ENCODE measurements at places on chromosomes 4 and X.
A peak's percentile ranks its signal among the peaks of the same experiment; 100 is the strongest.

DNA sequence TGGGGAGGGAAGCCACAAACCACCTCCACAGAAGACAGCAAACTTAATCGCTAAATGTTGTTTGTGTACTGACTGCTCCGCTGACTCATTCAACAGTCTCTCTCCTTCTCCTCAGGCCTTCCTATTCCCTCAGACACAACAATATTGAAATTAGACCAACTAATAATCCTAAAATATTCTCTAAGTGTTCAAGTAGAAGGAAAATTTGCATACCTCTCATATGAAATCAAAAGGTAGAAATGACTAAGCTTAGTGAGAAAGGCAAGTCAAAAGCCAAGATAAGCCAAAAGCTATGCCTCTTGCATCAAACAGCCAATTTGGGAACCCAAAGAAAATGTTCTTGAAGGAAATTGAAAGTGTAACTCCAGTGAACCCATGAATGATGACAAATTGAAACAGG, 75.7 kb upstream of the ARHGAP24 start:
- DNase-seq: no peak

DNA sequence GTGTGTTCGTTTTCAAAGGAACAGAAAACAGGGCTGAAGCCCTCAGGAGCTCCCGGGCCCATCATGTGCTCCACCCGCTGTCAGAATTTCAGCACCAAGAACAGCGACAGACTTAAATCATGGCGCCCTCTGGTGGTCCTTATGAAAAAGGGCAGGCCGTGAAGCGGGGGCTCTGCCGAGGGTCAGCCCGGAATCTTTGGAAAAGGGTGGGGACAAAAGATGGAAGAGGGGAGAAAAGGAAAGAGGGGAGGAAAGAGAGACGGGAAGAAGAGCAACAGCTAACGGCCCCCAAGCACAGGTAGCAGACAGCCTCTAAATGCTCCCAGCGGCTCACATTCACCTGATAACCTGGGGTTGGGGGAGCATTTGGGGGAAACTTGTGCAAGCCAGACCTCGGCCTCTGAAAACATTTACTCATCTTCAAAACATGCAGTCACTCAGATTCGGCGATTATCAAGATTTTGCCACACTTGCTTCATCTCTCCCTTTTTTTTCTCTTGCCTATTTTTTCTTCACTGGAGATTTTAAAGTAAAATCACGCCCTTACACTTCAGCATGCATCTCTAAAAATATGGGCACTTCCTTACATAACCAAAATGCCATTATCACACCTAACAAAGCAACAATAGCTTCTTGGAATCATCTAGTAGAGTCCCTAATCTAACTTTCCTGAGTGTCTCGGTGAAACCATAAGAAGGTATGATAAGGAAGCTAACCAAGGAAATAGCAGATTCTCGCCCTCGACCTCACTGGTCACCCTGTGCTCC, 28.1 kb upstream of the MAN2B2 start:
- DNase-seq: peak; percentile 63

DNA sequence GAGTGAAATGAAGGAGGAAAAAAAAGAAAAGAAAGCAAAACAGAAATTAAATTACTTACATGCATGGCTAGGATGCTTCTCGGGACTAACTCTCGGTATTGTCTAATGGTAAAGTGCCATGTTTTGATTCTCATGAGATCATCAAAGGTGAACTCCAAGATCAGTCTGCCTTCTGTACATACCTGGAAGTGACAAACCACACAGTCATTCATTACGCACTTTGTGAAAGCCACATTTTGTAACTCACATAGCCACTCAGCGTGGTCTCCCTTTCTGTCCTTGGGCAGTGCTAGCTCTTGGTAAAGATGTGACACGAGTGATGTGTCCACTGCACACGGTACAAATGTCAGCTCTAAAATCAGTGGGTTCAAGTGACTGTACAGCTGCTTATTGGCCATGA, 309.8 kb downstream of the LDB2 start:
- DNase-seq: no peak

DNA sequence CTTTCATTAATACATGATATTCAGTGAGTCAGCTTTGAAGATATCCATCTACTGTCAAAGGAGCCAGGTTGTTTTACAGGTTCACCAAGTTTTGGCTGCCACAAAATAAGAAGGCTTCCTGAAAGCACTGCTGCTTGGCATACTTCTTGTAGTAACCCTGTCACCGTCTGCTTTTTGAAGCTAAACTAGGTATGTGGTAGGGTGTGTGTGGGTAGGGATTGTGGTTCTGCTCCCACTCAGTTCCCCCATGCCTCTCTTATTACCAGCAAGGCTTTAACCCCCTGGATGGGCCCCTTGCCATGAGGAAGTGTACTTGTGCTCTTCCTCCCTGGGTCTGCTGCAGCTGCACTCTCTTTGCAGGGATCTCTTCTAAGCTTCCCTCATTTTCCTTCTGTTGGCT, 191.2 kb downstream of the BANK1 start:
- DNase-seq: no peak

GRCh38 chrX:136215559-136215958, 35.6 kb downstream of the MAP7D3 start:
- DNase-seq: no peak

GRCh38 chrX:7028246-7028645, 119.3 kb upstream of the STS start:
- no peak for DNase-seq

- DNase-seq: no peak
These were observed 70.2 kb upstream of the MAGEB2 start for GRCh38 chrX:30144971-30145731.

DNA sequence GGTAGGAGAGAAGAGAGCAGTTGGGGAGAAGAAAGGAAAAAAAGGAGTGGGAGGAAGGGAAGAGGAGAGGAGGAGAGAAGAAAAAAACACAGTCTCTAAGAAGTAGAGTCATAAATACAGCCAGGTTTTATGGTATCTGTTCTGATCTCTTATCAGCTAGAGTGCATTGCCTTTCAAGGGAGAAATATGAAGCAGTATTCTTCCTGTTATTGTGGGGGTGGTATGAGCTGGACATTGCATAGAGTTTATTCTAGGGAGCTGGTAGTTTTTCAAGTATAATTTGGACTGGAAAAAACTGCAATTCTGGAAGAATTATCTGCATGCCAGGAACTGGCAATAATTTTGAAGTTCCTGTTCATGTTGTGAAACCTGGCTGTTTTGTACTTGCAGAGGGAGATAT, 54.9 kb upstream of the TAB3 start:
- DNase-seq: no peak

DNA sequence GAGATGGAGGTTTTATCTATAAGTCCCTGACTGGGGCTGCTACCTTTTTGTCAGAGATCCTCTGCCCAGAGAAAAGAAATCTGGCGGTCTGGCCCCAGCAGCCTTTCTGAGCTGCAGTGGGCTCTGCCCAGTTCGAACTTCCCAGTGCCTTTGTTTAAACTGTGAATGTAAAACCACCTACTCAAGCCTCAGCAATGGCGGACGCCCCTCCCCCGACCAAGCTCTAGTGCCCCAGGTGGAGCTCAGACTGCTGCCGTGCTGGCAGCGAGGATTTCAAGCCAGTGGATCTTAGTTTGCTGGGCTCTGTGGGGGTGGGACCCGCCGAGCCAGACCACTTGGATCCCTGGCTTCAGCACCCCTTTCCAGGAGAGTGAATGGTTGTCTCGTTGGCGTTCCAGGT, 121.8 kb downstream of the TSPAN5 start:
- DNase-seq: no peak

DNA sequence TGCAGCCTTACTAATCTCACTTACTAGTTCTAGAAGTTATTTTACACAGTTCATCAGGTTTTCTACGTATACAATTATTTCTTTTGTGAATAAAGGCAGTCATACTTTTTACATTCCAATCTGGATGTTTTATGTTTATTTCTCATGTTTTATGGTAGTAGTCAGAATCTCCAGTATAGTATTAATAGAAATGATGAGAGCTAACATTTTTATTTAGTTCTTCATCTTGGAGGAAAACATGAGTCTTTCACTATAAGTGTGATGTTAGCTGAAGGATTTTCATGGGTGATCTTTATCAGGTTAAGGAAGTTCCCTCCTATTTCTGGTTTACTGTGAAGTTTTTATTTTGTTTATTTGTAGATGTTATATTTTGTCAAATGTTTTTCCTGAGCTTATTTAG, 256.1 kb upstream of the GIMD1 start:
- no peak for DNase-seq

GRCh38 chr4:69759189-69759604, 1.2 kb downstream of the SULT1B1 start:
- no peak for DNase-seq

GRCh38 chr4:183468210-183469095, 24.0 kb downstream of the CDKN2AIP start:
- DNase-seq: no peak

DNA sequence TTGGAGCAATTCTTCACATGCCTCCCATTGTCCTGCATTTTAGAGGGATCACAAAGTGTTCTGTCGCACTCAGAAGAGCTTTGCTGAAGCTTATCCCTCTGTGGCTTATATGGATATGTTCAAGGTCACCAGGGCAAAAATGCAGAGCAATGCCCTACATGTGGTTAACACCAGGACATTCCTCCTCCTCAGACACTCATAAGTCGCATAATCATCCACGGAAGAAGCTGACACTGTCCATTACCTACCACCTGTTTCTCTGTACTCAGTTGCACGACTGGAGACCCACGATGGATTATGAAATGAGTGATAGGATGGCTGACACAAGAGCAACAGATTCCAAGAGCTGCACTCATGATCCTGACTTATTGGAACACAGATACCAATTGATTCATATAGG, 68.7 kb upstream of the PRDX4 start:
- DNase-seq: no peak

DNA sequence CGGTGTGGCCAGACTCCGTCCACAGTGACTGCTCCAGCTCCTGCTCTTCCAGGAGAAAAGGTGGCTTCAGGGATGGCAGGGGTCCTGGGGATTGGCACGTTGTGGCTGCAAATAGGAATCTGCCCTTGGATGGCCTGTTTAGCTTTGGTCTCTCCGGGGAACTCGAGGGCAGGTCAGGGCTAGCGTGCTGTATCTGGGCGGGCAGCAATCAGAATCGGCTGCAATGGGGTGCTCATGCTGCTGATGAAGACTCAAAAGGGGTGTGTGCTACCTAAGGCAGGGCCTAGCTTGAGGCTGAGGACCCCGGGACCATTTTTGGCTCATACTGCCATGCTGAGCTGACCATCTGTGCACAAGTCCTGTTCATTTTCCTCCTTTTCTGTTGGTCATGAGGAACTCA, 51.3 kb downstream of the RGS12 start:
- no peak for DNase-seq

DNA sequence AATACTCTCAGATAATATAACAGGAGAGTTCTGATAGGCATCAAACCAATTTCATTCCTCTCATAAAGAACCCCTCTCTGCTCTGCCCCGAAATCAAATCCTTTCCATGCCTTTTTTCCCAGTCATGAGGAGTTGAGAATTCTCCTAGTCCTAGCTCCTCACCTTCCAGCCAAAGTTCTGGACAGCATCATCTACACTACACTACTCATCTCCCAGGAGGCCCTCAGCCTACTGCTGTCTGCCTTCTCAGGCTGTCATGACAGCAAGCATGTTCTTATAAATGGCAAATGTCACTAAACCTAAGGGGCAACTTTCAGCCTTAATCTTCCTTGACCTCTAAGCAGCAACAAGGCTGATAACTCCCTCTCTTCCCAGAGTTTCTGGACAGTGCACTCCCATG, 26.6 kb downstream of the MAPK10 start:
- no peak for DNase-seq

GRCh38 chr4:10582059-10582686, 102.4 kb downstream of the CLNK start:
- DNase-seq: peak; percentile 68

DNA sequence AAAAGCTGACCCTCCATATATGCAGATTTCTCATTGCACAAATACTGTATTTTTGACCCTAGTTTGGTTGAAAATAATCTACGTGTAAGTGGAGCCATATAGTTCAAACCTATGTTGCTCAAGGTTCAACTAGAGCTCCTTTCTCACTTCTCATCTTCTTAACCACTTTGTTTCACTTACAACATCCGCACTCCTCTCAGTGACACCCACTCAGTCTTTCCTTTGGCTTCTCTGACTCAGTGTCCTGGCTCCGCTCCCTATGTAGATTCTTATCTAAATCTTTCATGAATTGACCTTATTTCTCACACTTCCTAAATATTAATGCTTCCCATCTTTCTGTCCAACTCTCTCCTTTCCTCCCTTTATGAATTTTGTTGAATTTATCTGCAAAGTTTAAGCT, 32.9 kb upstream of the DKK2 start:
- DNase-seq: no peak

GRCh38 chrX:119477812-119478232, 9.6 kb downstream of the SLC25A5 start:
- DNase-seq: no peak

GRCh38 chrX:45758319-45758718, 557.6 kb upstream of the DIPK2B start:
- DNase-seq: no peak

GRCh38 chrX:45850775-45851433, 650.2 kb upstream of the DIPK2B start:
- peak; percentile 39 for DNase-seq
